Hematopoietic multipotent progenitor cell (in vitro differentiated cells): ENCODE measurements at places on chromosomes 12 and 14.

DNA sequence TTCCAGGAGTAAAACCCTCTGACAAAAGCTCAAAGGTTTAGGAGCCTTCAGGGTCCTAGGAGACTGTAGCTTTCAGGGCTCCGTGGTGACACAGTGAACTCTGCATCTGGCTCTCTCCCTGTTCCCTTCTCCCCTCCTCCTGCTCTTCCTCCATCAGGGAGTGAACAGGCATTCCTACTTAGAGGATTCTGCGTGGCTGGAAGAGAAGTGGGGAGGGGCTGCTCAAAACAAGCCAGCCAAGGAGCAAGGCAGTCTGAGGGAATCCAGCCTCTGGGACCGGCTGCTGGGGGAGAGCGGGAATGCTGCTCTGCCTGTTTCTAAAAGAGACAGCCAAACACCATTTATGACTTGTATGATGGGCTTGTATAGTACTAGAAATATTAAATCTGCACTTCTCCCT is 49.5 kb downstream of the RBMS2 start:
- DNase-seq: no peak

GRCh38 chr14:63443361-63443760 is 99.8 kb downstream of the PPP2R5E start:
- no peak for DNase-seq

- no peak for DNase-seq
Measured at GRCh38 chr12:114400925-114401324, 5.0 kb downstream of the TBX5 start.

GRCh38 chr12:112164011-112164660 is 38.8 kb downstream of the TRAFD1 start:
- DNase-seq: no peak

DNA sequence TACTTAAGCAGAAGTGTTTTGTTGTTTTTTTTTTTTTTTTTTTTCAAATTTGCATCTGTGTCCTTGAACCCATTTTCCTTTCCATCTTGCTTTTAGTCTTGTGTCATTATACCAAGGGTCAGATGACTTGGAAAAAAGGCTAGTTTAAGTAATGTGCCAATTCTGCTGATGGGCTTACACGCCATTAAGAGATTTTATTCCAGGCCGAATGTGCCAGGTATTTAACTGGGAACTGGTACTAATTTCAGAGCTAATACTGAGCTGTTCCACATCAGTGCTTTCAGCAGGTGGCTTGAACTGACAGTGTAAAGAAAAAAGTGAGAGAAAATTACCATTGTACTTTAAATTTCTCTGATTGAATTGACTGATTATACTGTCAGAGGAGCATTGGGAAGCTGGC is 224.9 kb downstream of the NPAS3 start:
- no peak for DNase-seq

DNA sequence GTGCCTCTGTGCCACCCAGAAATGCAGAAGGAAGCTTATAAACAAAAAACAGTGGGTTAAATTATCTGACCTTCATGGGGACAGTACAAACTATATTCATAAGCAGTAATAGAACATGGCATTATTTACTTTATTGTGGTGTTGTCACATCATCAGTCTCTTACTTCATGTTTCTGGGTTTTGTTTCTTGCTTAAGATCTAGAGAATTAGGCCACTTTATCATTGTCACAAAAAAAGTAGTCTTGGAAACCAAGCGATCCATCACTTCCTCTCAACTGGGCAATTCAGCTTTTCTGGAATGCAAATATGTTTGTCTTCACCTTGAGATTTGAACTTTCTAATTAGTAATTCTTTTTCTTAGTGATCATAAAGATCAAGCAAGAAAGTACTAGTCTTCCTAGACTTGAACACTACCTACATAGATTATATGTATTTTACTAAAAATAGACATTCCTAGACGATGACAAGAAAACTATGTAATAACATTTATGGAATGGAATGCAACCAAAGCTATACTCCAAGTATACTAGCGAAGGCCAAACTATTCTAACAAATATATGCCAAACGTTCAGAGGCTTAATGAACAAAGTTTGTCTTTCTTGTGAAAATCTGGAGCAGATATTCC is 363.4 kb downstream of the DAD1 start:
- DNase-seq: no peak

DNA sequence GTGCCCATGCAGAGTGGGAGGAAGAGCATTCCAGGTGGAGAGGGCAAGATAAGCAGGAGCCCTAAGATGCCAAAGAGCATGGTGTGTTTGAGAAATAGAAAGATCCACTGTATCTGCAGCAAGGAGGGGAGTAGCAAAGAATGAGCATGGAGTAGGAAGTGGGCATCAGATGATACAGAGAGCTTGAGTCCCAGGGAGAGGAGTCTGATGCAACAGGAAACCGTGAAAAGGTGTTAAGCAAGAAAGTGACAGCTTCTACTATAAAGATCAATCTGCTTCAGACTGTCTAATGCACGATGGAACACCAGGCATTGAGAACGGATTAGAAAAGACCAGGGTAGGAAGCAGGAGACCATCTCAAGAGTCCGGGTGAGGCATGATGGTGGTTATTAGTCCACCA is 12.3 kb upstream of the GPRC5D start:
- DNase-seq: no peak

- DNase-seq: no peak
Measured at GRCh38 chr12:95402096-95402495, 71.9 kb upstream of the METAP2 start.

GRCh38 chr12:71011261-71011660 is 90.7 kb upstream of the PTPRR start:
- DNase-seq: no peak

GRCh38 chr12:131905630-131906091 is 11.2 kb downstream of the ULK1 start:
- no peak for DNase-seq

- DNase-seq: no peak
Measured at GRCh38 chr12:19005257-19005801, 124.2 kb upstream of the PLEKHA5 start.

DNA sequence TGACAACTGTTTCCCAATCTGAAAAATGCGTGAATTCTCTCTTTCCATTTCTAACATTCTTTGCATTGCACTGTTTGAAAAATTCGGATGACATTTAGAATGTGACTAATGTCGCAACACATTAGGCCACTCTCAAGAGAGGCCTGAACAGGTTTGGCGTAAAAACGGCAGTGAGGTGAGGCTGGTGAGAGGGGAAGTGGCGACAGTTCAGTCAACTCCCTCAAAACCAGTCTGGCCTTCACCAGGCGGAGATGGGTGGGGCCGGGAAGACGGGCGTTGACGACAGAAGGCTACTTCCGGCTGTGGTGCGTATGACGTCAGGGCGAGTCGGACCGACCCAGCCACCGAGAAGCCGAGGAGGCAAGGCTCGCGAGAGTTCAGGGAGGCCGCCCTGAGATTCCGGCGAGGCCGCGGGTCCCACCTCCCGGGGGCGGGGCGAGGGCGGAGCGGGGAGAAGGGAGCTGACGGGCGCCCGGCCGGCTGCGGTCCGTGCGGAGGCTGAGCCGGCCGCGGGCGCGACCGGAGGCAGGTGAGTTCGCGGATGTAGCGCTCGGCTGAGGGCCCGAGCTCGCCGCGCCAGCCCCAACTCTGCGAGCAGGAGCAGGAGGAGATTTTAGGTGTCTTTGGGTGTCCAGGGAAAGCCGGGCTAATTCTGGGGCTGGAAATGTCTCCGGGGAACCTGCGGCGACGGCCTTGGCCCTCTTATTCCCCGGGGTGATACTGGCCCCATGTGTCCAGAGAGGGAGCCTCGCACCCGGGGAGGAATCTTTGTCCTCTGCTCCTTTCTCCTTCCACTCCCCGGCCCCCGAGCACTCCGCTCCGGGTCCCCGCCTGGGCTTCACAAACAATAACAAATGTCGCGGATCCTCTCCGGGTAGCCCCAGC is at the start of gene STK38L:
STK38L (plus strand) TSS at position 483 of the 885 bp plus-strand sequence. CDS start 53,435 bp downstream, outside the sequence.
- peak; percentile 89 for DNase-seq

- DNase-seq: no peak
Measured at GRCh38 chr14:22463763-22464173, 125.3 kb downstream of the DAD1 start.

GRCh38 chr14:83120187-83120586 is 1586.5 kb upstream of the SEL1L start:
- no peak for DNase-seq

DNA sequence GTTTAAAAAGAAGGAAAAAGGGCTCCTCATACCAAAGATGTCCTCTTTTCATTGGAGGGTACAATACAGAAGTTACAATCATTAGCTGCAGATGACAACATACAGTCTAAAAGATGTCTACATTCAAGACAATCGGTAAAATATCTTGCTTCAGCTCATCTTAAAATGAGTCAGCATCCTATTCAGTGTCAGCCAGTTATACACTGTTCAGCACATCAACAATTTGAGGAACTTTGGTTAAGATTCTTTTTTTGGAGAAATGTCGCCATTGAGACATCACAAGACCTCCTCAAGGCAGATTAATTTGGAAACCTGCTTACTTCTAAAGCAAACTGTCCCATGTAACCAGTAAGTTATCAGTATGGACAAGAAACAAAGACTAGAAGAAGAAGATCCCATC is 100.7 kb upstream of the SLC38A4 start:
- DNase-seq: no peak

- no peak for DNase-seq
Measured at GRCh38 chr14:77682158-77682553, 25.7 kb downstream of the ALKBH1 start.
